IPS-NIHi11 (cell line): ENCODE measurements at places on chromosomes 1 and 21.

DNA sequence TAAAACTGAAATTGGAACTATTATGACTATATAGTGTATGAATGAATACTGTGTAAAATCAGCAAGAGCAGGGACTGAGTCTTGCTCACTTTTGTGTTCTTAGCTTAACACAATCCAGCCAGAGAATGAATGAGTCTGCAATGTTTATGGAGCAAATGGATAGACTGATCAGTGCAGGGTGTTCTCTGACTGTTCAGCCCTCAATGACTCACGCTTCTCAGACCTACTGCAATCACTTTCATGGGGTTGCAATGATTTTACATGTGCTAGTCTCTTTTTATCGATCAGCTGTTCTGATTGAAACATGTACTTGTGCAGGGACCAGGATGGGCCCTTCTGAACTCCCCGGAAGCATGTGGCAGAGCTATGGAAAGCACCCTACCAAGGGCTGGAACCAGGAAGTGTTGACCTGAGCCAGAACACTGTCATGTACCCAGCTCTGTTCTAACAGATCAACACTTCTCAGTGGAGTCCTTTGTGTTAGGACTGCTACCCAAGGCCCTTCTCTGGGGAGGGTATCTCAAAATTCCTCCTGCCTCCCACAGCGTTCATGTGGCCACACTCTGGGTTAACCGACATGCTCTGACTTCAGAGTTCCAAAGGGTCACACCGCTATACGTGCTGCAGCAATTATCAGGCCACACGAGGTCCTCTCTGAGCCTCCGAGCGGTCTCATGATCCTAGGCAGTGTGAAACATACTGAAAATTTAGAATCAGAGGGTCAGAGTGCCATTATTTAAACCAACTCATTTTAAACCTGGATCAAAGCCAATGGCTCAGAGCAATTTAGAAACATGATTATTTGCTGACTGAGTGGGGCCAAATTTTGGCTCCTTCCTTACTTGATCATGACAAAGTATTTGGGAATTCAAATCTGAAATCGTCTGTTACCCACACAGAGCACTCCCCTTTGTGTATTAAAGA, 35.2 kb downstream of the GRIK1 start:
- no peak for DNase-seq

DNA sequence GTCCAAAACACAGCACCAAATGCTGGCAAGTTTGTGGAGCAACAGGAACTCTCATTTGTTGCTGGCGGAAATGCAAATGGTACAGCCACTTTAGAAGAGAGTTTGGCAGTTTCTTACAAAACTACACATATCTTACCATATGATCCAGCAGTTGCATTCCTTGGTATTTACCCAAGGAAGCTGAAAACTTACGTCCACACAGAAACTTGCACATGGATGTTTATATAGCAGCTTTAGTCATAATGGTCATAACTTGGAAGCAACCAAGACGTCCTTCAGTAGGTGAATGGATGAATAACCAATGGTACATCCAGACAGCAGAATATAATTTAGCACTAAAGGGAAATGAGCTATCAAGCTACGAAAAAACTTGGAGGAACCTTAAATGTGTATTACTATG, 66.4 kb downstream of the MARK1 start:
- DNase-seq: no peak

DNA sequence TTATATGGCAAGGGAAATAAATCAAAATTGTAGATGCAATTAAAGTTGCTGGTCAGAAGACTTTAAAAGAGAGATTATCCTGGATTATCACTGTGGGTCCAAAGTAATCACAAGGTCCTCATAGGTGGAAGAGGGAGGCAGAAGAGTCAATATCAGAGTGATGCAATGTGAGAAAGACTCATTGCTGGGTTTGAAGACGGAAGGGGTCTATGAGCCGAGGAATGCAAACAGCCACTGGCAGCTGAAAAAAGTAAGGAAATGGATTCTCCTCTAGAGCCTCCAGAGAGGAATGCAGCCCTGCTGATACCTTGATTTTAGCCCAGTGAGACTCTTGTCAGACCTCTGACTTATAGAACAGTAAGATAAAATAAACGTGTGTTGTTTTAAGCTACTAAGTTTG, 59.8 kb upstream of the MUTYH start:
- peak; percentile 34 for DNase-seq

DNA sequence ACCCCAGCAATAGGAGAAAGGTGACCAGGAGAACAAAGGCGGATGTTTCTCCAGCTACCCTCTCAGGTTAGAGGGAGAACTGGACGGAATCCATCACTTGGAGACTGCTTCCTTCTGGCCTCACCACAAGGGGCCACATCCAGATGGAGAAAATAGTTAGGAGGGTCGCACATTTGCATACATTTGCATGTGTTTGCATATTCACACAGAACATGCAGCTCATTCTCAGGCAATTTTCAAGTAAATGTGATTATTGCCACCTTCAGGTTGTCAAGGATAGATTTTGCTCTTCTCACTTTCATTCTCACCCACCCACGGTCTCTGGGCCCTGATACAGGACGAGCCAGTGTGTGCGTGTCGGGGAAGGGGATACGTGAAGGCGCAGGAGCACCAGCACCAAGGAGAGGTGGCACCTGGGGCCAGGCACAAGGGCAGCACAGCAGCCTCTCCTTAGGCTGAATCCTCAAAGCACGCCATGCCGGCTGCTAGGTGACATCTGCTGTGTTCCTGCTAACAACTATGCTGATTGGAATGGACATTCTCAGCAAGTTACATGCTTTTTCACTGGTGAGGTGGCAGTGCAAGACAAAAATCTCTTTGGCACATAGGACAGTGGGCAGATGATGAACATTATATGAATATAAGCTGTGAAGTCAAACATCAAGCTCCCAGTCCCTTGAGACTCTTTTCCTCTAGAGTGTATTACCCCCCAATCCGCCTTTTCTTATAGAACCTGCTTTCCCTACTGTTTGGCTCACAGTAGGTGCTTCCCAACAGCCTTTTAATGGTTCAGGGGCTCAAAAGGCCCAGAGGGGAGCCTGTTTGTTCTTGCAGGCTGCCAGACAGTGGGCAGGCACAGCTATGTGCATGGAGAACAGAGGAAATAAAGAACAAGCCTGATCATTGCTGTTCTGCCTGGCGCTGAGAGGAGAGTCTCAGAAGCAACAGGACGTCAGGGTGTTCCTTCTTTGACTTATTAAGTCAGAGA, 14.3 kb downstream of the ACKR1 start:
- DNase-seq: no peak

DNA sequence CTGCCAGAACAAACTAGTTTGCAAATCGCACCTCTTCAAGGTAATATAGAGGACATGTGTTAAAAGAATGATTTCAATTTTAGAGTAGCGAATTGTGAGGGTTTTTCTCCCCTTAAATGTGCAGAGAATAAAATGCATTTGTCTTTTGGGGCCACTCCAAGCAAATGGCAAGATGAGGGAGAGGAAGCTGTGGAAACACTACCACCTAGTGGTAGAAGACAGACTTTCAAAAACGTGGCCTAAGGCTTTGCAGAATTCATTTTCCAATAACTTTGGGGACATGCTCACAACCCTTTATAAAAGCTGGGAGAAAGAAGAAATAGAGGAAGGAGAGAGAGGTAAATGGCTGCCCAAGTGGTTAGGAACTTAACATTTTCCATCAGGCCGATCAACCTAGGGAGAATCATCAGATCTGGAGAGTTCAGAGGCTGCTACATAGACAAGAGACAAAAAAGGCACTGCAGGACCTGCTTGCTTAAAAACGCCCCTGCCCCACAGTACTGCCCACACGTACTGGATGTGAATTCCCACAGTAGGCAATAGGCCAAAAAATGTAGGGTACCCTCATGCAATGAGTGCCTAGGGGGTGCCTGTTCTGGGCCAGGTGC, 15.7 kb upstream of the RCAN1 start:
- peak; percentile 76 for DNase-seq
